ENCODE measurements at places on chromosomes 16 and 17. TPM values are rescaled to one million over a fixed set of nuclear protein-coding genes. Genes with fewer than 3 reads are reported as not detected.

PSMC5 gene
- polyA plus RNA-seq = 203 TPM

RAB11FIP4 gene
- 19.1 TPM for polyA plus RNA-seq

GUCY2D gene
- 0.03 TPM for polyA plus RNA-seq

PLLP gene
- 20.4 TPM for polyA plus RNA-seq

NPIPB6 gene
- 0.99 TPM for polyA plus RNA-seq

SMIM22 gene
- polyA plus RNA-seq = 11.0 TPM

KRTAP3-1 gene
- polyA plus RNA-seq = not detected

DLX4 gene
- polyA plus RNA-seq = 0.28 TPM

SSTR5 gene
- polyA plus RNA-seq = 0.18 TPM

KIF1C gene
- 92.0 TPM for polyA plus RNA-seq

CACNG3 gene
- polyA plus RNA-seq = not detected

TMEM98 gene
- 214 TPM for polyA plus RNA-seq

FNDC8 gene
- 0.39 TPM for polyA plus RNA-seq

EIF1 gene
- 774 TPM for polyA plus RNA-seq

C16orf86 gene
- polyA plus RNA-seq = 2.9 TPM

RABEP2 gene
- 14.0 TPM for polyA plus RNA-seq

ABCC6 gene
- polyA plus RNA-seq = 15.2 TPM

RHBDF1 gene
- polyA plus RNA-seq = 20.8 TPM

GNGT2 gene
- 1.7 TPM for polyA plus RNA-seq

MMP2 gene
- polyA plus RNA-seq = 294 TPM

CCDC154 gene
- polyA plus RNA-seq = 1.7 TPM

CRYM gene
- 8.3 TPM for polyA plus RNA-seq

KRT9 gene
- not detected for polyA plus RNA-seq

C1QTNF8 gene
- not detected for polyA plus RNA-seq

SMIM36 gene
- not detected for polyA plus RNA-seq

CD300E gene
- 0.11 TPM for polyA plus RNA-seq

TBX2 gene
- 56.1 TPM for polyA plus RNA-seq
